Bronchial smooth muscle cell (primary cell): ENCODE measurements at places on chromosomes 2 and 18. TPM values are rescaled to one million over a fixed set of nuclear protein-coding genes. Genes with fewer than 3 reads are reported as not detected.

Gene CYP1B1
- total RNA-seq = 52.6 and 76.6 TPM in 2 replicates

Gene C2orf66
- under 0.01 TPM in 1 of 2 replicates, not detected in the other for total RNA-seq

Gene USP37
- 3.8 and 6.6 TPM in 2 replicates for total RNA-seq

Gene FAM124B
- total RNA-seq = under 0.01 and 0.16 TPM in 2 replicates

Gene PREB
- total RNA-seq = 40.7 TPM in 2 replicates

Gene GNAL
- total RNA-seq = 0.69 and 1.1 TPM in 2 replicates
